Liver (tissue), 10 donors: ENCODE measurements at places on chromosomes 12 and 14.

DNA sequence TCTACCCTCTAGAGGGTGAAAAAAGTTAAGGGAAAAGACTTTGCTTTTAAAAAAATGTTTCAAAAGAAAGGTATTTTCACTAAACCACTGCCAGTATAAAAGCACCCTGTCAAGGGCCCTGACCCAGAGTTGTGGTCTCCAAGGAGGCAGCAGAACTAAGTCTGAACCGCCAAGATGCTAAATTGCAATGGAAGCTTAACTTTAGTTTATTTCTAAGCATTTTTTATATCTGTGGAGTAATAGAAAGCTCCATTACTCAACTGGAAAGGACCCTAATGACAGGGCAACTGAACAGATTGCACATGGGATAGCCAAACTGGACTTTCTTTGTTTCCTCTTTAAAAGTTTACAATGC, 379.8 kb downstream of the NAV3 start:
- no peak for DNase-seq

DNA sequence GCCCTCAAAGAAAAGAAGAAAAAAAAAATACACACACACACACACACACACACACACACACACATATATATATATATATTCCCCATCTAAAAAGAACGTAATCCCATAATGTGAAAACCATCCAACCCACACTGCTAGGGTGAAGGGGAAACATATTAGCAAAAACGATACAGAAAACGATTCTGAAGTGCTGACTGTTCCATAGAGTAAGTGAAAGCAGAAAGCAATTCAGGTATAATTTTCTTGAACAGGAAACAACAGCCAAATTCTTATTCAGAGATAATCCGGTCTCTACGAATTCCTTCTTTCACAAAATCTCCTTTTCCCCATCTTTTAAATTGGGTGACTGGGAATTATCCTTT, 393.5 kb downstream of the NOVA1 start:
- DNase-seq: no peak

DNA sequence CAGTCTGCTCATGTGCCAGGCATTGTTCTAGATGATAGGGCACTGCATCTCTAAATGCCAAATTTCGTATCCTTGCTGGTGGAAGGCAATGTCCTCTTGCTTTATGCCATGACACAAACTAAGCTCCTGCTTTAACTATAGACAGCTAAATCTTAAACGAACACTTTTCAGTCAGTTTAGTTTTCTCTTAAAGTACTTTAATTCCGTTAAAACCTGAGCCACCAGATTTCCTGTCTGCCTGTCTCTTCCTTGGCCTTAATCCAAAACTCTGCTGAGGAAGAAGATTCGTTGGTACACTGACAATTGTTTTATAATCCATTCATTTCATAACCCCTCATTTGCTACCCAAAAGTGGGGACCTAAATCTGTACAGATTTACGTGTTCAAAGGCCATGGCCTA, 194.4 kb upstream of the BCL2L14 start:
- DNase-seq: no peak

- DNase-seq: no peak
These were observed 68.0 kb downstream of the PTPRR start for GRCh38 chr12:70852416-70853150.

GRCh38 chr12:79420146-79420618, 270.6 kb downstream of the PAWR start:
- DNase-seq: no peak

DNA sequence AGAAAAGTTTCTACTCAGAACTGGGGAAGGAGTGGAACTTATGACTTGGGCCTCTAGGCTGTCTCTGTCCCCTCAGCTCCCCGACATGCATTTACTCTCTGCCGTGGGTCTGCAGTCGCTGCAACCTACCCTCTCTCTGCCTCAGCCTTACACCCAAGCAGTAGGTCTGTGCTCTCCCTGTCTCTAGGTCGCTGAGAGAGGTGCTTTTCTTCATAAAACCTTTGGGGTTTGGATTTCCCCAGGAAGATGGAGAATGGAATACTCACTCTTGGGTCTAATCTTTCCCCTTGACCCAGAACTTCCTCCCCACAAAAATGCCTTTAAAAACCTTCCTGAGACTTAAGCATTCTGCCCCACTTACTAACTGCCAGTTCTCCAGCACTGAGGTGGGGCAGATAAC, 12.9 kb downstream of the GPR84 start:
- no peak for DNase-seq

GRCh38 chr14:31275731-31276130, 68.1 kb upstream of the HECTD1 start:
- no peak for DNase-seq

DNA sequence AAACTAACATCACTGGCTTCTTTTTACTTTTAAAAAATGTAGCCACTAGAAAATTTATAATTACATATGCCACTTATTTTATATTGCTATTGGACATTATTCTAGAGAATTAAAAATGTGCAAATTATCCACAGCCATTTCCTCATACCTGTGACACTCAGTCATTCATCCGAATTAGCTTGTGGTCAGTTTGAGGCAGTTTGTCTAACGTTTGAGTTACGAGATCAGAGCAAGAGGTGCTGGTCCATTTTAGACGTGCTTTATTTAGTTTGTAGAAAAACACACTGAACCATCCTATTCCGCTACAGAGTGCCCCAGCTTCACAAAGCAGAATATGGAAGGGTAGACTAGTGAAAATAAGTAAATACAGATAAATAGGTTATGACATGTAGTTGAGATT, 513.0 kb downstream of the NRXN3 start:
- no peak for DNase-seq

- DNase-seq: no peak
These were observed 17.7 kb downstream of the RIN3 start for GRCh38 chr14:92531106-92531873.
